Hindlimb muscle (tissue), 1 donor: ENCODE measurements at places on chromosomes 2 and 18.

GRCh38 chr18:26780520-26781325 is 84.8 kb downstream of the AQP4 start:
- DNase-seq = no peak

DNA sequence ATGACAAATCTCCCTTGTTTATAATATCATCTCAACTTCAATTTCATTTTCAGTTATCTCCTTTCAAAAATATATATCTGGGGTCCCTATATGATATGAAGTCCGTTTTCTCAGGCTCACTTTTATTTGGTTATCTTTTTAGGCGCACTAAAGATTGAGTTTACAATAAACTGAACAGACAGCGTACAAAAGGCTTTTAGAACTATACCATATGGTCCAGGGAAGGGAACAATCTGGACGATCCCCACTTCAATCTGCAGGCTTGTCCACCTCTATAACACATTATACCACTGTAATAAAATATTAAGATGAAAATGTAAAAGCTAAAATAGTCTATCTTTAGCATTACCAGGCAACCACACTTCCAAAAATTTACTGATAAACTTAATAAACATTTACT is 289.9 kb downstream of the ZEB2 start:
- DNase-seq = no peak

DNA sequence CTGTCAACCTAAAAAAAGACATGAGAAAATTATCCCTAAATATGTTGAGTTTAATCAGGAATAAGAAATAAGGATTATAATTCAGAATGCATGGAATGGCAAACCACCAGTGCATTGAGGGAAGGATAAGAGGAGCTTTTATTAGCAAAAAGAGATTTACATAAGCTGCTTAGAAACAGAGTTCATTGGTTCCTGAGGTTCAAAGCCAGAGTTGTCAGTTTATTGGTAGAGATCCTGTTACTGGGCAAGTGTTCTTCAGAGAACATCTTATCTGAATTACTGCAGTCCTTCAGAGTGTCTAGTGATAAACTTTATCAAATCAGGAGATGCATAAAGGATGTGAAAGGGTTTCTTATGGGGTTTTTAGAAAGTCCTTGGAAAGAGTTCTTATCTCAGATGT is 76.0 kb upstream of the MEX3C start:
- no peak for DNase-seq

DNA sequence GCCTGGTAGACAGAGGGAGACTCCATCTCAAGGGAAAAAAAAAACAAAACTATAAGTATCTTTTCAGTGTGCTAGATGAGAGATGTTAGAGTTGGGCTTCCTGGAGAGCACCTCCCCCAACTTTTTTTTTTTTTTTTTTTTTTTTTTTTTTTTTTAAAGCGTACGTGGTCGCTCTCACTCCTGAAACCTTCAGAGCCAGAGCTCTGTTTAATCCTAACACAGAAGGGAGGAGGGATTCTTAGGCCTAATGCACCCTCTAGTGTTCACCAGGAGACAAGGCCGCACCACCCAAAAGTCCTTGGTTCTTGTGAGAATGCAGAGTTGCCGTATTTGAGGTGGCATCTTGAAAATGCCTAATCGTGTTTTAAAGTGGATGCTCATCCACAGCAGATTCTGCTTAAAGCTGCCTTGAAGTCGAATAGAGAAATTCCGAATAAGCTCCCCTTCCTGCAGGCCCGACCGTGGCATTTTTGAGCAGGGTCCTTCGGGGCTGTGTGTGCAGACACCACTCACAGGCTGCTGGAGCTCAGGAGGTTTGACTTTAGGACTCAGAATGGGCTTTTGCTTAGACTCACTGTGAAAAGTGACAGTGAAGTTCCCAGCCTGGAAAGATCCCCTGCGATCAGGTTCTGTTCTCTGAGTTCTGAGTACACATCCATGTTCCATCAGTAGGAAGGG is 252.6 kb downstream of the AGAP1 start:
- DNase-seq = peak; percentile 80

- DNase-seq = no peak
Observed at GRCh38 chr2:218882866-218883366, 2.3 kb downstream of the WNT10A start.

DNA sequence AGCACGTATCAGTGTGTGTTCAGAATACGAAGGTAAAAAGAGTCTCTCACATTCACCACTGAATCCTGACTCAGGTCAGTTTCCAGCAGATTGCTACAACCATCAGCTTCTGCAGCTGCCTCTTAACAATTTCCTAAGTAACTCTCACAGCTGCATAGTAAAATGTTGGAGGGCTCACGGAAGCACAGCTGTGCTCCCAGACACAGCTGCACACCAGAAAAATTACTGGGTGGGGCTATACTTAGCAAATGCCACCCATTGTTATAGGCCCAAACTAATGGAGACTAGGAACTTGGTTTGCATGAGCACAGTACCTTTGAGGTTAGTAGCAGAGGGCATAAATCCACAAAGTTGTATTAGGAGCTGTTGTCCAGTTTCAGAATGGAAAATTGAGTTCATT is 153.9 kb upstream of the ERBB4 start:
- peak; percentile 38 for DNase-seq

DNA sequence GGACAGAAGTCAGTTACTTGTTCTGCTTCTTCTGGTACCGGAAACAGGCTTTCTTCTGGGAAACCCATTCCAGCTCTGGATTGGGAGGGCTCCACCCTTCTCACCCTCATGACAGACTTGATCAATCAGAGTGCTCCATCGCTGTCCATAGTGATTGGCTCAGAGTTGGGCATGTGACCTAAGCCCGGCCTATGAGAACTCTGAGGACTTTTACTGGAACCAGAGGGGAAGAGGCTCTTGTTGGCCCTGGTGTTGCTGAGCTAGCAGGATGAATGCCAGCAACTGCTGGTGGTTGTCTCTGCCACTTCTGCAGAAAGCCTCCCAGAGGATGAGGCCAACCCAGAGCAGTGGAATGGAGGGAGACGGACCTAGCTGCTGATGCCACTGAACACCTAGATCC is 33.3 kb downstream of the TMEM37 start:
- DNase-seq = no peak

DNA sequence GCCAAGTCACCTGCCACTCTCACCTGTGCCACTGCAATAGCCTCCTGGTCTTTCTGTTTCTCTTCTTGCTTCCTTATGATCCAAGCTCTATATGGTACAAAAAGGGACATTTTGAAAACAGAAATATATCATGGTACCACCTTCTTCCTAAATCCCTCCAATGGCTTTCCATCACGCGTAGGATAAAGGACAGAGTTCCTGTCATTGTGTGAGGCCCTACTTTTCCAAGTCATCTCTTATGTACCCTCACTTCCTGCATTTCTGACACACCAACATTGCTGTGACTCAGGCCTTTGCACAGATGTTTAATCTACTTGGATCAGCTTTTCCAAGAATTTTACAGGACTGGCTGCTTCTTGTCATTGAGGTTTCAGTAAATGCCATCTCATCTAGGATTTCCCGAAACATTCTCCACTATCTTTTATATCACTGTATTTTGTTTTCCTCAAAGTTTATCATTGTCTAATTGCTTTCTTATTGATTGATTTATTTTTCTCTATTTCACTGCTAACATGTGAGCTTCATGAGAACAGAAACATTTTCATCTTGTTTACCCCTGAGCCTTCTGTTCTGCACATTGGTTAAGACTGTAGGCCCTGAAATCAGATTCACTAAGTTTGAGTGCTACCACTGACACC is 426.1 kb upstream of the FANCL start:
- no peak for DNase-seq

GRCh38 chr2:165410276-165410675 is 59.2 kb upstream of the CSRNP3 start:
- no peak for DNase-seq

GRCh38 chr2:142875652-142876051 is 1.8 kb upstream of the KYNU start:
- no peak for DNase-seq

- DNase-seq = peak; percentile 53
Observed at GRCh38 chr18:32422201-32422600, 48.5 kb downstream of the GAREM1 start.

DNA sequence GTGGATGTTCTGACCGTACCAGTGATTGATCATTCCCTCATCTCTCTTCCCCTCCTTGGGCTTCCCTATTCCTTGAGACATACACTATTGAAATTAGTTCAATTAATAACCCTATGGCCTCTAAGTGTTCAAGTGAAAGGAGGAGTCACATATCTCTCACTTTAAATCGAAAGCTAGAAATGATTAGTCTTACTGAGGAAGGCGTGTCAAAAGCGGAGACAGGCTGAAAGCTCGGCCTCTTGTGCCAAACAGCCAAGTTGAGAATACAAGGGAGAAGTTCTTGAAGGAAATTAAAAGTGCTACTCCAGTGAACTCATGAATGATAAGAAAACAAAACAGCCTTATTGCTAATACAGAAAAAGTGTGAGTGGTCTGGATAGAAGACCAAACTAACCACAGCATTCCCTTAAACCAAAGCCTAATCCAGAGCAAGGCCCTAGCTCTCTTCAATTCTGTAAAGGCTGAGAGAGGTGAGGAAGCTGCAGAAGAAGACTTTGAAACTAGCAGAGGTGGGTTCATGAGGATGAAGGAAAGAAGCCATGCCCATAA is 144.4 kb upstream of the LYPD6 start:
- DNase-seq = no peak

- no peak for DNase-seq
Observed at GRCh38 chr2:60438131-60438530, 115.3 kb downstream of the BCL11A start.

- no peak for DNase-seq
Observed at GRCh38 chr2:241465543-241465942, 42.8 kb downstream of the STK25 start.

GRCh38 chr2:180722551-180723239 is 257.7 kb upstream of the UBE2E3 start:
- no peak for DNase-seq

DNA sequence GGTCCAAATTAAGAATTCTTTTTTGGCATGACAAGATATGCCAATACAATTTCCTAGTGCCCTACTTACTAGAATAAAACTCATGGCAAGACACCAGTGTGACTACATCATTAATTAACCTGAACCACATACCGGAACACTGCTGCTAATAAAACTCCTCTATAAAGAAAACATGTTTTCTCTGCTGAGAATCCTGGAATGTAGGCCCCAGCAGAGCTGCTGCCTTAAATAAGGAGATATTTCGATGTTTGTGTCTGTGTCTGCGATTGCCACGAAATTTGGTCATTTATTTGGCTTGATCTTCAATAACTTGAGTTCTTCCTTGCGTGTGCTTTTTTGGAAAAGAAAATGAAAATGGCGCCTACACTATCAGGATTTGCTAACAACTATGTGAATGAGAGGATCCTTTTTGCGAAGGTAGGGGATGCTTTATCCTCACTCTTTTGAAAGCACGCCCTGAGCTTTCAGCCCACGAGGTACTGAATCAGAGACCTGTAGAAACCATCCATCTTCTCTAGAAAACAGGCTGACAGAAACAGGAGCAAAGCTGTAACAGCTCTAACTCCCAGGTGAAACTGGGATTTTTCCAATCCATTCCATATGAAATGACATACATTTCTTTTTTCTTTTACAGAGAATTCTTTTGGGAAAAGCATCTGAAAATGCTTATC is 27.0 kb downstream of the KLF7 start:
- no peak for DNase-seq

DNA sequence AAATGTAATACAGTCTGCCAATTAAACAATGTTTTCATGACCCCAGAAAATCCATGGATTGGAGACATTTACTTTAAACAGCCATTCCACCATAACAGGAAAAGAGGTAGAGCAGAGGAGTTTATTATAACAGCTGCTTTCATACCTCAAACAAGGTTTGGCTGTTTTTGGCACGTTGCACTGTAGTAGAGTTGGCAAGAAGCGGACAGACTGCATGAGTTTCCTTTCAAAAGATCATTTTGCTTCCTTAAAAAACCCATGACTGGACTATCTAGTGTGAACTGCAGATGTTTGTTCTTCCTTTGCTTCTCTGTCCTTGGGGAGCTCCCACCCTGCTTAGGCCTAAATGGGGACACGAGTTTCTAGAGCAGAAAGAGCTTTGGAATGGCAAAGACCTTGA is 108.5 kb upstream of the THOC1 start:
- peak; percentile 68 for DNase-seq

DNA sequence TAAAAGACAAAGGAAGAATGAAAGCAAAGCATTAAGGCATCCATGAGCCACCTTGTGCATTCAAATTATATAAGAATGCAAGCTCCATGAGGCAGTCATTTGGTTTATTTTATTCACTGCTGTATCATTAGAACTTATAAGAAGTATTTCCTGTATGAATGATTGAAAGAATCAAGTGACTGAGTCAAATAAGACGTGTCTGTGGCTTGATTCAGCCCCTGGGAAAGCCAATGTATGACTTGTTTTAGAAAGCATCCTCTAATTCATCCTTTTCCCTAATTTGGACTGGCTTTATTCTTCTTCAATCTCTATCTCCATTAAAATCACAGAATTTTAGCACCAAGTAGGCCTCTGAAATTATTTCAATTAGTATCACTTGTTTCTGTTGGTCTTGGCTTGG is 461.1 kb downstream of the LPIN1 start:
- no peak for DNase-seq

DNA sequence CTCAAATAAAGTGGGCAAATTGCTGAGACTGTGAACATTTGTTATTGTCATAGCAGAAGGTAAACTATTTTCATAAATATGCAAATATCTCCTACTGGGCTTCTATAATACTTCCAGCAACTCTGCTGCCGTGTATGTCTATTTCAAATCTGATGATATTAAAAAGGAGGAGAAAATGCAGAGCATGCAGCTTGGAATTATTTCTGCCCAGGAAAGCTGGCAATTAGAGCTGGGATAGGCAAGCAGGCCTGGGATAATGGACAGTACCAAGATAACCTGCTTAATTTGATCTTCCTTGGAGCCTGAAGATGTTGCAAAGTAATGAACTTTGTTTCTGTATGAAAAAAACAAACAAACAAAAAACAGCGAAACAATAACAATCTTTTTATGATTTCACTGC is 72.8 kb downstream of the HNMT start:
- no peak for DNase-seq

GRCh38 chr18:76335859-76336640 is 159.0 kb downstream of the ZNF516 start:
- DNase-seq = no peak

DNA sequence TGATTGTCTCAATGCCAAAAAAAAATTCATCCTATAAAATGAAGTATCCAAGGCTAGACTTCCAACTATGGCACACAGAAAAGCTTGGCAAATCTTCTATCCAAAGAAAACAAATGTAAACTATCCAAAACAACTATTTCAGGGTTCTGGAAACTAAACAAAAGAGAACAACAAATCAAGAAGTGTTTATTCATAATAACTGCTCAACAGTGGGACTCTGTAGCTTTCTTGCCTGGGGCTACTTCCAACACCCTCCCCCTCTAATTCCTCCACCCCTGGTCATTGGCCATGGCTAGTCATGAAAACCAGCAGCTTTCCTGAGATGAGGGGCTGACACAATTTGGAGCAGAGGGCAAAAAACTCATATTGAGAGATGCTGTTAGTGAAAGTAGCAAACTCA is 107.0 kb downstream of the EXOC6B start:
- DNase-seq = no peak

GRCh38 chr2:219439506-219439905 is 4.9 kb downstream of the SPEG start:
- DNase-seq = no peak

GRCh38 chr2:170966648-170967396 is 37.8 kb downstream of the GORASP2 start:
- no peak for DNase-seq
